ENCODE measurements at places on chromosomes 6 and 20.

GRCh38 chr20:7346562-7346961 is 579.1 kb downstream of the BMP2 start:
- DNase-seq, result no peak

- DNase-seq, result no peak
Observed at GRCh38 chr20:41054847-41055230, 26.2 kb downstream of the TOP1 start.

DNA sequence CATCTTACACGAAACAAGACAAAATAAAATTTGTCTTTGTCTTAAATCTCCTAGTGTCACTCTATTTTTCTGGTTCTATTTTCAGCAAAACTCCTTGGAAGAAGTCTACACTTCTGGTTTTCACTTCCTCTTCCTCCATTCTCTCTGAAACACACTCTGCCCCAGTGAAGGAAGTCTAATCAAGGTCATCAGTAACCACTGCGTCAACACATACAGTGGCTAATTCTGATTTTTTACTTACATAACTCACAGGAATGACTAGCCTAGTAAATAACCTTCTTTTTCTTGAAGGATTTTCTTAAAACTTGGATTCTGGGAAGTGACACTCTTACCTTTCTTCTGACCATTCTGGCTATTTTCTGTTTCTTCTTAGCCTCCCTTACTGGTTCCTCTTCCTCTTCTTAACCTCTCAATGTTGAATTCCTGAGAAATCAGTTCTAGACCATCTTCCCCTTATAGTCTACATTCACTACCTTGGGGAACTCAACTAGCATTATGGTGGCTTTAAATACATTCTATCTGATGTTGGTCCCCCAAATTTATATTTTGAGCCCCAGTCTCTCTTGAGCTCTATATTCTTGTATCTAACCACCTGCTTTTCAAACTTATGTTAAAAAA is 37.5 kb downstream of the AIG1 start:
- no peak for DNase-seq

GRCh38 chr6:56399250-56399671 is 151.9 kb upstream of the COL21A1 start:
- no peak for DNase-seq
